ENCODE measurements at places on chromosomes 2 and 18.

DNA sequence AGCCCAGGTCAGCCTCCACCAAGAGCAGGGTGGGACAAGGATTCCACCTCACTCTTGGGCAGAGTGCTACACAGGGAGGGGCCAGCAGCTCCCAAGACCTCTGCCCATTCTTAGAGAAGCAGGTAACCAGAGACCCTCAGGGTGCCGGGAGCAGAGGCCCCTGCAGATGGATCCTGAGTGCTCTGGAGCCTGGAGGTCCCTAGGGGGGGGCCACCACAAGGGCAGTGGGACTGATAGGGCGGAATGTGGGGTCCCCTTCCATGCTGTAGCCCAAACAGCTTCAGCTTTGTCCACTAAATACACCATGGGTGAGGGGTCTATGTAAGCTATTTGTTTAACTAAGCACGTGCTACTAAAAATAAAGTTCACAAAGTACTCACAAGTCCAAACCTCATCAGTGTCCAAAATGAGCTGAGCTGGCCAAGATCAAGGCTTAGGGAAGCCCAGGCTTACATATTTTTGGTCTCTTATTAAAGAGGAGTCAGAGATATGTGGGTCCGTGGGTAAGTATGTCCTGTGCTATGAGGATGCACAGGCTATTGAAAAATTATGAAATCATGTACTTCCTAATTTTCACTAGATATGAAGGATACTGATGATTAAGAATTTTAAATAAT lies 21.5 kb upstream of the GPC1 start:
- no peak for DNase-seq

GRCh38 chr2:218991674-218992168 lies 1.5 kb downstream of the CRYBA2 start:
- DNase-seq: no peak

DNA sequence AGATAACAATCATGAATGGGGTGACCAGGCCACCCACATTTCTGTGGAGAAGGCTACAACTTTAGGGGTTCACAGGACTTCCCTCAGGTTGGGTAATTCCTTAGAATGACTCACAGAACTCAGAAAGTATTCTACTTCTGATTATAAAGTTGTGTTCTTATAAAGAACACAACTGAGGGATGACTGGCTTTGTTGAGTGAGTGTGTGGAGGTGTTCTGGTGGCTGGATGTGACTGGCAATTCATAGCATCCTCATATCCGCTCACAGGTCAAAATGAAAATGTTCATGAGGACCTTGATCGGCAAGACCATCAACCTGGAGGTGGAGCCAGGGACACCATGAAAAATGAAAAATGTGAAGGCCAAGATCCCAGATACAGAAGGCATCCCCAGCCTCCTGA lies 143.3 kb upstream of the CAB39 start:
- no peak for DNase-seq

DNA sequence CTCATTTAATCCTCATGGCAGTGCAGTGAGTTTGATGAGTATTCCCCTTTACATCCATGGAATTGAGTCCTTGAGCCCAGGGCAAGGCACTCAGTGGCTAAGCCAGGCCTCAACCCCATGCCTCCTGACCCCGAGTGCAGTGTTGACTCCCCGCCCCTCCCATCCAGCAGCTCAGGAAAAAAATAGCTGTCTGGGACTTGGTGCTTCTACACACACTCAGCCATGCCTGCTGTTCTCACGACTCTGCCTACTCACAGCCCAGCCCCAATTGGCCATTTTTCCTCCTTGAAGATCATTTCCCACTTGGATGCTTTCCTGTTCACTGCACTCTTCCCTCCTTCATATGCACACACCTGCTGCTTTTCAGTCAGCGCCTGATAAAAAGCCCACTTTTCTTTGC lies 8.8 kb downstream of the FOSL2 start:
- no peak for DNase-seq

GRCh38 chr18:79203017-79203605 lies 133.9 kb downstream of the ATP9B start:
- DNase-seq: no peak

GRCh38 chr2:200677721-200678532 lies 92.1 kb downstream of the AOX1 start:
- DNase-seq: no peak

DNA sequence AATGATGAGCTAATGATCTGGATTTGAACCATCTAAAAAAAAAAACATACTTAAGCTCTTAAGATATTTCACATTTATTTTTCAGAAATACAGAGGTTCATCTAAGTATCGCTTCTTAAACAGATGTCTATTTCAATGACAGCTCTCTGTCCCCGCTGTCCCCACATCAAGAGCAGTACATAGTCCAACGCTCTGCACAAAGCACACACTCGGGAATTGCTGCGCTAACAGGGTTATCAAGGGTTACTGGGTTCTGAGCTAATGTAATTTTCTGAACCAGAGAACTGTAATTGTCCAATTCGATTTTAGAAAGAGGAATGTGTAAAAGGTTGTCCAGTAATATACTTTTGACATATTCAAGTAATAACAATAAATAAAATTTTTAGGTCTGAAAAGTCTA lies 58.8 kb upstream of the ST8SIA5 start:
- DNase-seq: no peak

Measured in activated CD8-positive, alpha-beta memory T cell treated with anti-CD3 and anti-CD28 coated beads for 1 hour (primary cell).